ENCODE measurements at places on chromosomes 5 and 9. TPM values are rescaled to one million over a fixed set of nuclear protein-coding genes. Genes with fewer than 3 reads are reported as not detected.

DNA sequence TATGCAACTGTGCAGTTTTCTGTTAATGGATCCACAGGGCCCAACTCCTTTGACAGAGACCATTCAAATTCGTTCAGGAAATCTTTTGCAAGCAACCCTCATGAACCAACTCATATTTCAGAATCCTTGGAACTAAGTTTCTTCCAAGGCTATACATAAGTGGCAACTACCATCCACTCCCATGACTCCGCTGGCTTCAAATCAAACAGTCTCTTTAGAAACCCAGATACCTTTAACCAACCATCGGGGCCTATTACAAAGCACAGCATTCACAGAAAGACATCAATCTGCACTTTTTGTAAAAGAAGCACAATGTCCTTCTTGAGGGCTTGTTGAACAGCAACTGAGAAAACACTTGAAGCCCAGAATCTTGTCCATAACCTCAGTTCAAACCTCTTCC is 526.9 kb downstream of the DTWD2 start:
- no peak for DNase-seq

DNA sequence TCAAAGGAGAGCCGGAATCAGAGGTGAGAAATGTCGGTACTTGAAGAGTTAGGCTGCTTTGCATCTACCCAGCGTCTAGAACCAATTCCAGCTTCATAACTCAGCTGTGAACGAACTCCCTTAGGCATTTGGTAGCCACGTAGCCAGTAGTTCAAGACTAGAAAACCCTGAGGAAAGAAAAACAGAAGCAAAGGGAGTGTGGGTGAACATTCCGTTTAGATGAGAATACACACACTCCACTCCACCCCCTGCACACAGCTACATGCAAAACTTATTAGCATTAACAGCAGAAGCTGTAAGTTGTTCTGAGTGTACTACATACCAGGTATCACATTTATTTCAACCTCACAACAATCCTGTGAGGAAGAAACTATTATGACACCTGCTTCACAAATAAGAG is 78.3 kb downstream of the SMIM23 start:
- DNase-seq: no peak

- DNase-seq: no peak
Observed at GRCh38 chr5:137613554-137614265, 114.6 kb upstream of the SPOCK1 start.

Gene FCN2
- total RNA-seq: not detected

GRCh38 chr5:132495667-132496190 is 5.2 kb upstream of the IRF1 start:
- peak; percentile 93 for DNase-seq

GRCh38 chr9:73824671-73825070 is 672.5 kb upstream of the RORB start:
- DNase-seq: no peak

DNA sequence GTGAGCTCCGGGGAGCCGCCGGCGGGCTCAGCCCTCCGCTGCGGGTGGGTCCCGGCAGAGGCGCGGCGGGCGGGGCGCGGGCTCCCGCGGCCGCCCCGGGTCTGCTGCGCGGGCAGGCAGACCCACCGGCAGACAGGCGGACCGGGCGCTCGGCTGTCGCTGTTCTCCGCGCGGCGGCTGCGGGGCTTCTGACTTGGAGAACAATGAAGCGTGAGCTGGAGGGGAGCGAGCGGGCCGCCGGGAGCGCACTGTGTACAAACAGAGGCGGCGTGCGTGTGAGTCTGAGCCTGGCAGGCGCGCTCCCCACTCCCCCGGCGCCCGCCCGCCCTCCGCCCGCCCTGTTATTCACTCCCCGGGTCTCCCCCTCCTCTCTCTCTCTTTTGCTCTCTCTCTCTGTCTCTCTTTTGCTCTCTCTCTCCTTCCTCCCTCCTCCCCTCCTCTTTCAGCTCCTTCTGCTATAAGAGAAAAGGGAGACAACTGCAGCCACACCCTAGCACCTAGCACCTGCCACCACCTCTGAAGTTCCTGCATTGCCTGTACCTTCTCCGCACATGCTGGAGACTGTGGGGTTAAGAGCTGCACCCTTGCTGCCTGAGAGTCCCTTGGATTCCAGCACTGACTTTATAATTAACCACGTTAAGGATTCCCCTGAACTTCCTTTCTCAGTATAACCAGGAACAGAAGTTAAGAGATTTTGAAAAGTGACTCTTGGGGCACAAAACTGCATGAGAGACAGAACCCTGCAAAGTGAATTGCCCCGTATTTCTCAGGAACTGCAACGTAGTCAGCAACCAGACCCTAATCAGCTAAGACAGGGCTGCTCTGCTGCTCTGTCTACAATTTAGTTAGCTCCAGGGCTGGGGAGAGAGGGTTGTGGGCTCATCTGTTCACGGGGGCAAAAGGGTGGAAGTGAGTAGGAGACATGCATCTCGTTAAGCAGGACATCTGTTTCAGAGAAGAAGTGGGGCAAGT is at the start of gene EDIL3:
Gene EDIL3 (minus strand): TSS at position 277 of the 972 bp plus-strand sequence. CDS start 506 bp downstream, outside the sequence.
- DNase-seq: peak; percentile 2
